T-helper 2 cell (primary cell): ENCODE measurements at places on chromosomes 7 and 10.

DNA sequence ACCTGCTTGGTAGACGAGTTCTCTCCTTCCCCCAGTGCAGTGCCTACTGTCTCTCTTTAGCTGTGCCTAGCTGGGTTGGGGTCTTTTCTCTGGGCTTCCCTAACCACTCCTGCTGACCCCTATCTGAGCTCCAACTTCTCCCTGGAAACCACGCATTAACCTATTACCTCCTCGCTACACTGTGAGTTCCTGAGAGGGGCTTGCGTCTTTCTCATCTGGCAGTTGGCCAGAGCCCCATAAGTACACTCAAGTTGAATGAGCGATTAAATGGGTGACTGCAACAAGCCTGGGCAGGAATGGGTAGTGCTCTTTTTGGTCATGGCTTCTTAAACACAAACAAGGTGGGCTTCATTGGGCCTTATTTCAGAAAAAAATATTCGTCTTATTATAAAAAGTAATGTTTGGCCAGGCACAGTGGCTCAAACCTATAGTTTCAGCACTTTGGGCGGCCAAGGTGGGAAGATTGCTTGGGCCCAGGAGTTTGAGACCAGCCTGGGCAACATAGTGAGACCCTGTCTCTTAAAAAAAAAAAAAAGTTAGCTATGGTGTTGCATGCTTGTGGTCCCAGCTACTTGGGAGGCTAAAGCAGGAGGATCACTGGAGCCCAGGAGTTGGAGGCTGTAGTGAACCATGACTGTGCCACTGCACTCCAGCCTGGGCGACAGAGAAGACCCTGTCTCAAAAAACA is 41.4 kb downstream of the SYPL1 start:
- DNase-seq: no peak

DNA sequence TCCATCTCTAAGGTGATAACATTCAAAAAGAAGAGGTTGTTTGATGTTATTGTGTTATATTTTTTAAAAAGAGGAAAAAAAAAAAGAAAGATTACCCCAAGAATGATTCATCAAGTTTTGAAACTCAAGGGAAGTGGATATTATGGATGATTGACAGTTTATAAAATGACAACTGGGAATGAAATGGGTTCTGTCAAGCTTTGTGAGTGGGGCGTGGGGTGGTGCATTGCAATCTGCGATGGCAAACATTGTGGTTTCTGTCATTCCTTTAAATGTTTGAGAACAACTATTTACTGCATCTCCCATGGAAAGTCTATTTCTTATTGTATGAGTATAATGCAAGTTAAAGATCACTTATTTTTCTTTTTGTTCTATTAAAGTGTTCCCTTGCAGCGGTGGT is 297.0 kb downstream of the CCDC3 start:
- DNase-seq: no peak

DNA sequence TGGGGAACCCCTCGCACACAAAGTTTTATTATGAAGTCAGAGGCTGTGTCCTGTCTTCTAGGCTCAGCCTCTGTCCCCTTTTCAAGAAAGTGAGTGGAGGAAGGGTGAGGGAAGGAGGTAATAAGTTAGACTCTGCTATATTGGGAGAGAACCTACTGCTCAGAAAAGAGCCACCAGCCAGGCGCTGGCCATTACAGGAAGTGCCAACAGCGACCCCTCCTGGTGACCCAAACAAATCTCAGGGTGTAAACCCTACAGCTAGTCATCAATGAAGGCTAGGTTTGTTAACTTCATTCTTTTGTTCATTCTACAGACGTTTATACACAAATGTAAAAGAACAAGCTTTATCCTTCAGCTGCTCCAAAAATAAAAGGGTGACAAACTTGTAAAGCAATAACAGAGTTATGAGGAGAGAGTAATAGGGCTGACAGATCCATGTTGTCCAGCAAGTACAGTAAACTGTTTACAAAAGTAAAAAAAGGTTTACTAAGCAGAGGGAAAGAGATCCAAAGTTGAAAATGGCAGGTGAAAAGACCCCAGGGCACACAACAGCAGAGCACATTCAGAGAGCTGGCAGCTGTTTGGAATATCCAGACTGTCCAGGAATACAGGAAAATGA is 82.7 kb downstream of the FAM204A start:
- DNase-seq: peak; percentile 38

DNA sequence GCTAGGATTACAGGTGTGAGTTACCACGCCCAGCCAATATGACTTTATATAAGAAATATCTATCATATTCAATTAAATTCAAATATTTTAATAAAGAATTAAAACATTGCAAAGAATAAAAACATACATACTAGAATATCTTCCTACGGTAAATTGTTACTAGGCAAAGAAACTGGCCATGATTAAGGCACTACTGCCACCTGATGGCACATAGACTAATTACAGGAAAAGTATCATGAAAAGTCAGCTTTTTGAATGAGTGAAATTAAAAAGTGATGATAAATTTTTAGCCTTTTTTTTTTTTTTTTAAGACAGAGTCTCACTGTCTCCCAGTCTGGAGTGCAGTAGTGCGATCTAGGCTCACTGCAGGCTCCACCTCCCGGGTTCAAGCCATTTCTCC is 30.9 kb downstream of the MRPS33 start:
- peak; percentile 15 for DNase-seq

DNA sequence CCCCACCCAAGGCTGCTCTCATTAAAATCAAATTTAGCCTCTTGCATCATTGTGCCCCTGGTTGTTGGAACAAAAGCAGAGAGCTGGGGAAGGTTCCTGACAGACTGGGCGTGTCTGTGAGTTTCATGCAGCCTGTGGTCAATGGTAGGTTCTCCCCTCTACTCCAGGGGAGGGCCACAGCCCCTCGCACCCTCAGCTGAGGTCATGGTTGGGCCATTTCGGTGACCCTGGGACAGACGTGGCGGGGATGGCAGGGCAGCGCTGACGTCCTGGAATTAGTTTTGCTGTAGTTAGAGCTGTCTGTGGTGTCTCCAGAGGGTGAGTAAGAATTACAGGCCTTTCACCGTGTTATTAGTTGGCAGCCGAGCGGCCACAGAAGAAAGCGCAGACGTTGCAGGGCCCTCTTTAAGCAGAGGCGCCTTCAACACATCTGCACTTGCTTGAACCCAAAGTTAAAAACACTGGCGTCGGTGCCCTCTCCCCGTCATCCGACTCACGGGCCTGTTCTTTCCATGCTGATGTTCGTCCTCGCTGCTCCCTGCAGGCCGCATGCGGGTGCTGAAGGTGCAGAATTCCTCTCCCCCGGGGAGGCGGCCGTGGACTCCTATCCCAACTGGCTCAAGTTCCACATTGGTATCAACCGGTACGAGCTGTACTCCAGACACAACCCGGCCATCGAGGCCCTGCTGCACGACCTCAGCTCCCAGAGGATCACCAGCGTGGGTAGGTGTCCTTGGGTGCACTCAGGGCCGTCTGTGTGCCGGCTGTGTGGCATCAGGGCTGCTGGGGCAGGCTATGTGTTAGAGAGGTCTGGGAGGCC is 2.8 kb downstream of the FAM20C start:
- no peak for DNase-seq

GRCh38 chr7:116588225-116588624 is 63.4 kb downstream of the CAV1 start:
- DNase-seq: no peak

DNA sequence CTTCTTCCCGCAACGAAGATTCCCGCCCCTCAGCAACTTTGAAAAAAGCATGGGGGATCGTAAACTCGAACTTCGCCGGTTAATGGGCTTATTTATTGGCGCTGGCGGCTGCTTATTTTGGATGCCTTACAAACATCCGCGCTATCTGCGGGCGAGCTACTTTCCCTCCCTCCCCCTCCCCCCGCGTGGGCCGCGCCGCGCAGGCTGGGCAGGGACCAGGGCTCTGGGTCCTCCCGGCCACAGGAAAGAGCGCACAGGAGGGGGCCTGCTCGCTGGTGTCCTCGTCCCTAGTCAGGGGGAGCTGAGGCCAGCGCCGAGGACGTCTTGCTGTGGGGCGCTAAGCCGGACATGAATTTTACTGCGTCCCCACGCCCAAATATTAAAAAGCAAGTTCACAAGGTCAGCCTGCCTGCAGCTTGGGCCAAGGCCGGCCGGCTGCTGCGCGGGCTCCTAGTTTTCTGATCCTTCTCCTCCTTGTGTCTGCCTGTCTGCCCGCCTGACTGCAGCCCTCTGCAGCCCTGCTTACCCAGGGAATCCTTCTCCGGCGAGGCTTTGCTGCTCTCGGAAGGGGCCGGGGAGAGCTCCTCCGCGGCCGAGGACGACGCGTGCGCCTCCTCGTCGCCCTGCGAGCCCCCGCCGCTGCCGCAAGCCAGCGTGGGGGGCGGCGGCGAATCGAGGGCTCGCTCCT is 1.2 kb downstream of the HOXA10 start:
- peak; percentile 9 for DNase-seq

DNA sequence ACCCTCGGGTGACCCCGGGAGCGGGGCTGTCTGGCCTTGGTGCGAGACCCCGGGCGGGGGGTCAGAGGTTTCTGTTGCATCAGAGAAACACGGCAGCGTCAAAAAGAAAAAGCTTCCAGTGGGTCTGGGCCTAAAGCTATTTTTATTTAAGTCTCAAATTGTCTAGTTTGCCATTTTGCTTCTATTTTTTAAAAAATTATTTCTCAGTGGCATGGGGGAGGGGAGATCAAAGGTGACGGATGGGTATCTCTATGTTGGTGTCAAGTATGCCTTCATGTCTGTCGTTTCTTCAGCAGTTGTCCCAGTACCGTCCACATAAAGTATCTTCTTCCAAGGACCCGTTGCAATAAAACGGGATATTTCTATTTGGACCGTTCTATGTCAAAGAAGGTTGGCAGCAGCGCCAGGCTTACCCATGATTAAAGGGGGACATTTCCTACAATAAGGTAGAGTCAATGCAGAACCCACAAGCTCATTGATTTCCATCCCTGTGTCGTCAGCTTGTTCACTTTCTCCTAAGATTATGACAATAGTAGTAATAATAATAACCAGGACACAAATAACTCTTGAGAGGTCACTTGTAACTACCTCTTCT is 26.0 kb upstream of the VAX1 start:
- DNase-seq: no peak

- no peak for DNase-seq
These were observed 136.8 kb downstream of the DGKB start for GRCh38 chr7:14765731-14766130.

GRCh38 chr7:157678501-157678900 is 341.7 kb downstream of the DNAJB6 start:
- no peak for DNase-seq

GRCh38 chr10:93468461-93469213 is 13.5 kb downstream of the MYOF start:
- DNase-seq: no peak

DNA sequence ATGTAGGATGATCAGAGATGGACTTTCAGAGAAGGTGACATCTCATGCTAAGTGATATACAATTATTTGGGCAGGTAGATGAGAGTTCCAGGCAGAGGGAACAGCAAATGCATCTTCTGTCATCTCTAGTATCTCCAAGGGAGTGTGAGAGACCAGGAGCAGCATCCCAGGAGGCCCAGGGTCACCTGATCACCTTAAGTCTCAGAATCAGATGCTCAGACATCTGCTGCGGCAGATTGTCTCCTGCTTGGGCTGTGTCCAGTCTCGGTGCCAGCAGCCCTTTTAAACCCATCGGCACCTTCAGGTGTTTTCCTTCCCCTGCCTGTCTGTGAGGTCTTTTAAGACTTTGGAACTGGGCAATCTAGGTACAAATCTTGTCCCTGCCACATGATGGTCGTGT is 690.6 kb downstream of the LRMDA start:
- DNase-seq: no peak

DNA sequence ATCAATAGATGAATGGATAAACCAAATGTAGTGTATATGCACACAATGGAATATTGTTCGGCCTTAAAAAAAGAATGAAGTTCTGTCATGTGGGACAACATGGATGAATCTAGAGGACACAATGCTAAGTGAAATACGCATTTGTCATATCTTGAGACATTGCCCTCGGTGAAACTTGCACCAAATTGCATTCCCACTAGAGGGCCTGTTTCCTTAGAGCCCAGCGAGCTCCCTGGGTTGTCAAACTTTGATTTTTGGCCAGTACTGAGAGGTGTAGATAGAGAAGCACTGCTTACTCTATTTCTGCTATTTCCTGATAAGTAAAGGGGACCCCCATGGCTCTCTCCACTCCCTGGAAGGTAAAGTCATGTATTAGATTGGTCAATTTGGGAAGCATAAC is 157.1 kb downstream of the GPAM start:
- DNase-seq: no peak

DNA sequence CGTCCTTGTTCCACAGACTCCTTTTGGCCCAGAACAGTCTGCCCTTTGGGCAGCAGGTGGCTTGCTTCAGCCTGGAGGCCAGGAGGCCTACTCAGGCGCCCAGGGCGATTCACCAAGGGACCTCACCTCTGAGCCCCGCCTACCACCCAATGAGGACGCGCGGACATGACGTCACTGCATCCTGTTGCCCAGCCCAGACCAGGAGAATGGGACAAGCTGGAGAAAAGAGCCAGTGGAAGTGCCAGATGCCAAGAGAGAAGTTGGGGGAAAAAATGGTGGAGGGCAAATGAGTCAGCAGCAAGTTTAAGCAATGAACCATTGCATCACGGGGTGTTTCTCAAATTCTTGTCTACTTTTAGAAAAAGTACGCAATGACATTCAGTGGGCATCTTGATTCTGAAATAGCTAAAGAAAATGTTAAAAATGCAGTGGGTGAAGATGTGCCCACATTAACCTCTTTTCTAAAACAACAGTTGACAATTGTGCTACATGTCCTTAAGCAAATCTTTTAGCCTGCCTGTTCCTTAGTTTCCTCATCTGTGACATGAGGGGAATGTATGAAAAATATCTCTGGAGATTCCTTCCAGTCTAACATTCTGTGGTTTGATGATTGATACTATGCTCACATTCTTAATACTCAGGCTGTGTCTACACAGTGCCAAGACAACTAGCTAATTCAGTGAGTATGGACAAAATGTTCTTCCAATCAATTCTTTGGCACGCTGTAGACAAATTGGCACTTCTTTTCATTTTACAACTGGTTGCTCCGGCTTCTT is 23.9 kb upstream of the LEP start:
- no peak for DNase-seq

GRCh38 chr10:63836666-63837442 is 315.7 kb downstream of the REEP3 start:
- DNase-seq: no peak

- DNase-seq: no peak
These were observed 37.8 kb upstream of the RAPGEF5 start for GRCh38 chr7:22394739-22395138.

DNA sequence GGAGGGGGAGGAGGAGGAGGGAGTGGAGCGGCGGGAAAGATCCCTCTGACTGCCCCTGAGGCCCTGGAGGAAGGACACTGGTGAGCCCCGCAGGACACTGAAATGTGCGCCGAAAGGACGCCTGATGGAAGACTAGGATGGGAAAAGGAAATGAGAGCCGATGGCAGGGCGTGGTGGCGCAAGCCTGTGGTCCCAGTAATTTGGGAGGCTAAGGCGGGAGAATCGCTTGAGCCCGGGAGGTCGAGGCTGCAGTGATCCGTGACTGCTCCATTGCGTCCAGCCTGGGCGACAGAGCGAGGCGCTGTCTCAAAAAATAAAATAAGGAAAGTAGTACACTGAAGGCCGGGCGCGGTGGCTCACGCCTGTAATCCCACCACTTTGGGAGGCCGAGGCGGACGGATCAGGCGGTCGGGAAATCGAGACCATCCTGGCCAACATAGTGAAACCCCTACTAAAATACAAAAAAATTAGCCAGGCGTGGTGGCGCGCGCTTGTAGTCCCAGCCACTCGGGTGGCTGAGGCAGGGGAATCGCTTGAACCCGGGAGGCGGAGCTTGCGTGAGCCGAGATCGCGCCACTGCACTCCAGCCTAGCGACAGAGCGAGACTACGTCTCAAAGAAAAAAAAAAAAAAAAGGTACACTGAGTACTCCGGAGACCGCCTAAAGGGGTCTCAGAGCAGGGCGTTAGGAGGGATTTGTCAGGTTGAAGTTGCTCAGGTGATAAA is 561 bp upstream of the HNRNPF start:
- DNase-seq: peak; percentile 30

- DNase-seq: no peak
These were observed 221.0 kb downstream of the TWIST1 start for GRCh38 chr7:18896343-18896975.
